ENCODE measurements at places on chromosomes 11 and 22. TPM values are rescaled to one million over a fixed set of nuclear protein-coding genes. Genes with fewer than 3 reads are reported as not detected.

GRCh38 chr11:44466531-44467205, 98.8 kb upstream of the CD82 start:
- DNase-seq, result no peak

Gene LRRC75B
- 10.6 TPM for polyA plus RNA-seq

Gene ZNF214
- polyA plus RNA-seq, result 1.3 TPM

DNA sequence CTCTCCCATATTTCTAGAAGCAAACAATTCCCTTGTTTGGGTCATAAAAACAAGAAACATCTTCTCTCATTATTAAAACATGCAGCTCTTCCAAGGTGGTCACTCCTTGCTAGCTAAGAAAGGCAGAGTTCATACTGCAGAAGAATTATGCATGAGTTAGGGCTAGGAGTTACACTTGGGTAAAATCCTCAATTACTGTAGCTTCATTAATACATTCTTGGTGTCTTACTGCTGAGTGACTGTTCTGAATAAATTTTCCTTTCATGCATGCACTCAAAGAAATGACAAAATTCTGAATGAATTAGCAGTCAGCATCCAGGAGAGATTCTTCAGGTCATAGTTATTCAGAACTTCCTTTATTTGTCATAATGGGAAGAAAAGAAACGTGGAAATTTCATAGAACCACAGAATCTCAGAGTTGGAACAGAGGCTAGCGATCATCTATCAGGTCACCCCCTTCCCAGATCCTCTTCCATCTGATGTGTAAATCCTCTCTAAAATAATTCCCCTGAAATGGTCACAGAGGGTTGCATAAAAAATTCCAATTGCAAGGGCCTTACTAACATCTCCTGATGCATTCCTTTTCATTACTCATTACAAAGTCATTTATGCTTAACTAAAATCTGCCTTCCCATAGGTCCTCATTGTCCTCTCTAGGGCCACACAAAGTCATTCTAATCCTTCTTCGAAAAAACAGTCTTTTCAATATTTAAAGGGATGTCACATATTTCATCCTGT, 771.5 kb downstream of the DLG2 start:
- peak; percentile 72 for DNase-seq

Gene GLYATL2
- polyA plus RNA-seq, result 0.29 TPM

DNA sequence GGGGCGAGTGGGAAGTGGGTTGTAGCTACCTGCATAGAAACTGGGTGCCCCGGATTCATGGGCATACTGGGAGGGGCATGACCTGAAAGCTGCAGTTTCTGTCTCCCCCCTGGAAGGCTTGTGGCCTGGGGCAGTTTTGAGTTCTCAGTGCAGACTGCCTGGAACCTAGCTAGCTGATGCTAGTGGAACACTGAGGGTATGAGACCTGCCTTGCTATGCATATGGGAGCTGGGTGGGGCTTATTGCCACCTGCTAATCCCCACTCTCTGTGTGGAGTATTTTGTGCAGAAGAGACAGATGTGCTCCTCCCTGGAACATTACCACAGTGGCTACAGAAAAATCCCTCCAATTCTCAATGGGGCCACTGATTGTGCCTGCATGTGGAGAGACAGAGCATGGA, 11.7 kb upstream of the OR56B4 start:
- DNase-seq, result no peak

Gene CLNS1A
- 97.3 TPM for polyA plus RNA-seq

- DNase-seq, result no peak
Measured at GRCh38 chr11:77155082-77155475, 27.0 kb downstream of the MYO7A start.

DNA sequence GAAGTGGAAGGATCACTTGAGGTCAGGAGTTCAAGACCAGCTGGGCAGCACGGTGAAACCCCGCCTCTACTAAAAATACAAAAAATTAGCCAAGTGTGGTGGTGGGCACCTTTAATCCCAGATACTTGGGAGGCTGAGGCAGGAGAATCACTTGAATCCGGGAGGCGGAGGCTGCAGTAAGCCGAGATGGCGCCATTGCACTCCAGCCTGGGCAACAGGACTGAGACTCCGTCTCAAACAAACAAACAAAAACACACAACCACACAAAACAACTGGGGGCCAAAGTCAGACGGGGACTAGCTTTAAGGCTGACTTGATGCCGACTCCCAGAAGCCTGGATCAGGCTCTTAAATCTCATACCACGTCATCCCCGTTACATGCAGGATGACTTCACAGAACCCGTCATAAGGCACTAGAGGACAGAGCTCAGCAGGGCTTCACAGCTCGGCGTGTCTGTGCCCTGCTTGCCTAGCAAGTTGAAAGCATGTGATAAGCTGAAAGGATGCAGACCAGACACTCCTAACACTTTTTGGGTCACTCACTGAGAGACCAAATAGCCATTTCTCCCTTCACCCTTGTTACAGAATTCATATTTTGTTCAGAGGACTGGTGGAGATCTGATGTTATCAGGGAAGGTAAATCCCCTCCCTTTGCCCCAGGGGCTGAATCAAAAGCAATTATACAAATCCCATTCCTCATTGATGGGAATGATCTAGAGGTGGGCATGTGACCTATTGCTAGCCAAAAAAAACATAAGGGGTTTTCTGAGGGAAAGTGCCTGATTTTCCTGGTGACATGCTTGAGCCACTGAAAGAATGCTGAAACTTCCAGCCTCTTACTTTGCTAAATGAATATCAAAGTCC, 65.4 kb downstream of the GAB2 start:
- no peak for DNase-seq

Gene OSBP2
- polyA plus RNA-seq, result 1.3 TPM

Gene MED19
- 37.1 TPM for polyA plus RNA-seq

DNA sequence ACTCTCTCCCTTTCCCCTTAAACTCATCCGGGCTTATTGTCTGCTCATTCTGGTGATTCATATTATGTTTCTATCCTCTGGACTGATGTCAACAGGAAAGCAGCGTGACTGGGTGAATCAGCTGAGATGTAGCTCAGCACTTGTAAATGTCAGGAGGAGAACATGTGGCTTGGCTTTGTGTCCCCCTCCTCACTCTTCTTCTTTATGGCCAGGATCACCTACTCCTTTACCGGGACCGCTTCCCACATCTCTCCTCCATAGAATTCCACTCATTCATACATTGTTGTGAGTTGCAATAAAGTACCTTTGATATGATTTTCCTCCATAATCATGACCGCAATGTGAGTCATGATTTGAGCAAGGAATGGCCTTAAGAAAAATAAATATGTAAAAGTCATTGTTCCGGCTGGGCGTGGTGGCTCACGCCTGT, 15.8 kb upstream of the SYN3 start:
- DNase-seq, result peak; percentile 65
